ENCODE measurements at places on chromosomes 13 and 19.

GRCh38 chr13:27194895-27195764, 23.5 kb upstream of the USP12 start:
- no peak for DNase-seq

DNA sequence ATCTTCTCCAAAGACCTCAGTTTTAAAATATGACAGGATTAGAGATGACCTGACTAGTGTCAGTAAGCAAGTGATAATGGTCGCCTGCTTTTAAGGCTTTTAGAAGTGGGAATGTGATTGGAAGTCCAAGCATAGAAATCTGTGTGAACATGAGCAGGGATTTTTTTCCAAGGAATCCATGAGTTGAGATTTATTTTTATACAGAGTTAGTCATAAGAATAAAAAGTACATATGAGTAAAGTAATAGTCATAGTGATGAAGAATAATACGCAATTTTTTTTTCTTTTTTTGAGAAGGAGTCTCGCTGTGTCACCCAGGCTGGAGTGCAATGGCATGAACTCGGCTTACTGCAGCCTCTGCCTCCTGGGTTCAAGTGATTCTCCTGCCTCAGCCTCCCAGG, 1.6 kb downstream of the ZNF546 start:
- DNase-seq, result no peak

DNA sequence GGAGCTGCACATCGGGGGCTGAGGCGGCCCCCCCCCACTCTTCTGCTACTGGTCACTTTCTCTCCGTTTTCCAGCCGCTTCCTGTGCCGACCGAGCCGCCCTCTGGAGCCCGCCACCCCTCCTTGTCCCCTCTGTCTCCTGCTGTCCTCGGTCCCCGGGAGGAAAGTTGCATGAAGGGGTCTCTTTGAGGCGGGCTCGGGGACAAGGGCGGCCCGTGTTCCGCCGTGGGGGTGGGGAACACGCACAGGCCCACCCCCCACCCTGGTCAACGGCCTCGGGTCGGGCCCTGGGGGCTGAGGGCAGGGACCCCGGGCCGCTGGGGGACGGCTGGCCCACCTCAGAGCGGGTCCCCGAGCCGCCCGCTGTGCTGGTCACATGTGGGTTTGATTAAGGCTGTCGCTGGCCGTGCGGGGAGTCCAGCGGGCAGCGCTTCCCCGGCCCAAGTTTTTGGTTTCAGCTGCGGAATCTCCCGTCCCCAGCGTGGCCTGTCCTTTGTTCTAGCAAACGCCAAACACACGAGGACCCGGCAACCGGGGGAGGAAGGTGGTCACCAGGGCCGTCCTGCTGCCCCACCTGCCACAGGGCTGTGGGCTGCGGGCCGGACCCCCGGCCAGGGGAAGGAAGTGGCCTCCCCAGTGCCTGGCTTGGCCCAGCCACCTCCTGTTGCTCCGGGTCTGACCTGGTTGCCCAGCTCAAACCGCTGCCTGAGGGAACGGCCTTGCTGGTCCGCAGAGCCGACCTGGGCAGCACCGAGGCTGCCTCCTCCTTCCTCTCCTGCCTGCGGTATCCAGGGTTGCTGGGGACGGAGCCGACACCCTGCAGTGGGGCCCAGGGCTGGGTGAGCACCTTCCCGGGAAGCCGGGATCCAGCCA, 1.9 kb downstream of the EFNA2 start:
- DNase-seq, result no peak

DNA sequence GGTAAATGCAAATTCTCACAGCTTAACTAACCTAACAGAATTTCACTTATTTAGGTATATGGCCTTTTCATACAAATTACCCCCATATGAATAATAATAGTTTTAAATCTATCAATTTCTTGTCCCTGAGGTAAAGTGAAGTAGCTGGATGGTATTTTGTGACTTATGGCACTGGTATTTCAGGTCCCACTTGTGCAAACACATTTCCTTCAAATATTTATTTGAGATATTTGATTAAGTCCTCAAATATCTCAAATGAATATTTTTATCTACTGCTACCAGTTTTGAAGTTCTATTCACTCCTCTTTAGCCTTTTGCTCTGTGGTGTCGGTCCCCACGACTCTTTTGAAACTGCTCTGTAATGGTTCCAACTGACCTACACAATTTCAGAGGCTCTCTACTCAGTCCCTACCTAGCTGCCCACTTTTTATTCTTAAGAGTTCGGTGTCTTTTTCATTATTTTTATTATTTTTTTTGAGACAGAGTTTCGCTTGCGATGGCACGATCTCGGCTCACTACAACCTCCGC, 59.6 kb upstream of the ZDHHC20 start:
- no peak for DNase-seq

DNA sequence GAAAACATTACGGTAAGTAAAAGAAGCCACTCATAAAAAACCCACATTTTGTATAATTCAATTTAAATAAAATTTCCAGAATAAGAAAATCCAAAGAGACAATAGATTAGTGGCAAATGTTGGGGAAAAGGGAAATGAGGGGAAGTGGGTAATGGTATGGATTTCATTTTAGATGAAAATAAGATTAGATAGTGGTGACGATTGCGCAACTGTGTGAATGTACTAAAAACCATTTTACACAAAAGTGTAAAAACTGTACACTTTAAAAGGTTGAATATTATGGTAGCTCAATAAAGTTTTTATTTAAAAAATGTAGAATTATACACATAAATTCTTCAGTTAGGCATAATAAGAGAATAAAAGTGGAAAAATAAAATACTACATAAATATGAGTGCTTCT, 3.7 kb downstream of the MBD3L1 start:
- DNase-seq, result no peak

GRCh38 chr19:45677351-45678230, 9.6 kb downstream of the GIPR start:
- peak; percentile 53 for DNase-seq

- no peak for DNase-seq
Measured at GRCh38 chr19:1858412-1859081, 4.8 kb downstream of the KLF16 start.

- DNase-seq, result no peak
Measured at GRCh38 chr19:19131989-19132388, 6.3 kb downstream of the TMEM161A start.

- no peak for DNase-seq
Measured at GRCh38 chr13:39099231-39099630, 61.0 kb downstream of the NHLRC3 start.

- peak; percentile 78 for DNase-seq
Measured at GRCh38 chr13:27375686-27376326, 48.6 kb upstream of the GTF3A start.

- DNase-seq, result no peak
Measured at GRCh38 chr13:107234319-107235073, 666.6 kb upstream of the ARGLU1 start.

DNA sequence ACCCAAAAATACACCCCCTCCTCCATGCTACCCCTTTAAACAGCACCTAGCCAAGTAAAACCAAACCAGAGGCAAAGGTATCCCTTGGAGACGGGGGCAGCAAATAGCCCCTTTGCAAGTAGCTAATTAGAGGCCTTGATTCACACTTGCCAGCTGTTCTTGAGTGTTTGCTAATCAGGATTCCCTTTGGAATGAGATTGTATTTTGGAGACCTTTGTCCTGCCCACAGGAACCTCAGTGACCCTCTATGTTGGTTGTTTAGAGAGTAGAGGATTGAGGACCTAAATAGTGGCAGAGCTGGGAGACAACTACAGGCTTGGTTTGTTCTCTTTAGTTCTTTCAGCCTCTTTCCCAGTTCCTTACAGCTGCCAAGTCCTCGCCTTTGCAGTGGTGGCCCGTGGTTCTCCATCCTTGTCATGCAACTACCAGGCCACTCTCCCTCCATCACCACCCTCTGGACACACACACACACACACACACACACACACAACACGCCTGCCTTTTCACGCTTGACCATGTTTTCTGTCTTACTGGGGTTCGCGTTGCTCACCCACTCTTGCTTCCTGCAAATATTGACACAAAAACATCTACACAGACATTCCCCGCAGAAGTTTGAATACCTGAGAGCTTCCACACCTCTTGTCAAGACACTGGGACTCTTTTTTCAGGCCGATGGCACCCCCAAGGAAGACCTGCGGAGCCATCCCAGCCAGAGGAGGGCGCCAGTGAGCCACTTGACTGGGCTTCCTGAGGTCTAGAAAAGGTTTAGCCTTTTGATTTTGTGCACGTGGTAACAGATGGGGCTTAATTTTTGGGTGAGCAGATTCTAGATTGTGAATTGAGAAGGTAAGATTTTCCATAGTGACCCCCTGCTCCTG, 80.0 kb upstream of the GPR183 start:
- DNase-seq, result peak; percentile 39

DNA sequence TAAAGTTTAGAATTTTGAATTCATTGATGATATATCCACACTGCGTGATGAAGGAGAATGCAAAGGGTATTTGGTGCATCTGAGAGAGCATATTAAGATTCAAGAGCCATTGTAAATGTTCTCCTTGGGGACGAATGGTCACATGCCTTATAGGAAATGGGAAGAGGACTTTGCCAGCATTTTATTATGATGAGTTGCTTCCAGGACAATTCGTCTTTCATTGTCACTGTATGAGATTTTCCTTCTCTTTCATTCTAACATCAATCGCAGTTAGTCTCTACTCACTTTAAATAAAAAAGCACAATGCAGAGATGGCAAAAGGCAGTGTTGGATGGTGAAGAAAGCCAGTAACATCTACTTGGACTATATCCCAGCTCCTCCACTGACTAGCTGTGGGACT, 21.4 kb downstream of the WDFY2 start:
- no peak for DNase-seq

DNA sequence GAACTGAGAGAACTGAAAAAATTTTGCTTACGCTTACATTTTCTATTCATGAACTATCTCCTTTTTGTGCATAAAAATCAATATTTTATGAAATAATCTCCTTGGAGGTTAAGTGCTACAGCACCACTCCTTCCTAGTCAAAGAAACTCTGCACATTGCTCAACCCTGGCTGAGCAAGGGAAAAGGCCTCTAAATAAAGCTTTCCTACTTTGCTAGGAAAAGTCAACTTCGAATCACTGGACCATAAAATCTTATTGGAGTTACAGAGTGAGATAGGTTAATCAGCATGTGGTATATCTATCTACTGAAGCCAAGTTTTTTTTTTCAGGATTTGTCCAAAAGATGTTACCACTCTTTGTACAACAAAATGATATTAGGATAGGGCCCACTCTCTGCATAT, 57.5 kb upstream of the HMGB1 start:
- no peak for DNase-seq

- DNase-seq, result no peak
Measured at GRCh38 chr13:99376132-99376531, 68.9 kb upstream of the GPR183 start.

- no peak for DNase-seq
Measured at GRCh38 chr13:29801737-29802305, 48.6 kb downstream of the UBL3 start.

- no peak for DNase-seq
Measured at GRCh38 chr19:47330466-47330869, 1.5 kb upstream of the C5AR2 start.

DNA sequence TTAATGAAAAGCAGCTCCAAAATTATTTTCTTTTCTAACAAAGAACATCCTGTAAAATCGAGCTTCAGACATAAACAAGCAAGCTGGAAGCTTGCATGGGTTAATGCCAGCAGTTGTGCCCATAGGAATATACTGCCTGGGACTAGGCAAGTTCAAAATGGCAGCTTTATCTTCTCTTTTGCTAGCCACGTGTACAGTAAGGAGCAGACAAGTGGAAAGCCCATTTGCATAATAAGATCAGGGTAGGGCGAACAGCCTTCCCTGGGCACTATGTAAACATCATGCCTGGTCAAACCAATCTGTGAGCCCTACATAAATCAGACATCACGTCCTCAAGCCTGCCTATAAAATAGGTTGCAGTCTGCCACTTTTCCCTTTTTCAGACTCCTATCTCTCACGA, 489.7 kb downstream of the RFC3 start:
- no peak for DNase-seq

- DNase-seq, result no peak
Measured at GRCh38 chr19:46489445-46490272, 6.0 kb downstream of the PNMA8B start.

- no peak for DNase-seq
Measured at GRCh38 chr19:39698535-39698934, 5.7 kb upstream of the LGALS14 start.

DNA sequence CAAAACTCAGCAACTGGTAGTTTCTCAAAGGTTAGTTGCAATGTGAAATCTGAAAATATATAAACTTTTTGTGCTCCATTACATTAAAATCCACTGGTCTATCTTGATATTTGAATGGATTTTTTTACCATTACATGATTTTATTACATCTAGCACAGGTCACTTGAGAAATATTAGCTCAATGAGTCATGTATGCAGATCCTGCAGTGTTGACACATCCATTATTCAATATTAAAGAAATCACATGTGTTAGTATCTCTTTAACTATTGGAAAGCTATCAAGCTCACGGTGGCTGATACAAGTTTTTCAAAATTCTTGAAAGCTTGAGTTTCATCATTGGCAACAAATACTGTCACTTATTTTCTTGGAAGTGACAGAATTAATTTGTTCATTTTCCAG, 373.9 kb upstream of the TSHZ3 start:
- no peak for DNase-seq

DNA sequence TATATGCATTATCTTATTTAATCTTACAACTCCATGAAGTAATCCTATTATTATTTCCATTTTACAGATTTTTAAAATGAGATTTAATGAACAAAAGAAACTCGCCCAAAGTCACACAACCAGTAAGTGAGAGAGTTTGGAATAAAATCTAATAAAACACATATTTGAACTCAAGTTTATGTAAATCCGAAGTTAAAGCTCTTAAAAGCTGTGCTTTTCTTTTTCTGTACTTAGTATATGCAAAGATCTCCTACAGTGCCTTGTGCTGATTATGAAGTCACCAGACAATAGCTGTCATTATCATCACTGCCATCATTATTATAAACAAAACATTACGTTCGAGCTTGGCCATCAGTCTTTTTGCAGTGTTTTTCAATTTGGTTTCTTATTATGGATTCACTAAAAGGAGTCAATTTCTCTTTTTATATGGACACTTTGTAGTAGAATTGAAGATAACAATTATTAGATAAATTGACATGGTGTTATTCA, 29.7 kb upstream of the ENOX1 start:
- no peak for DNase-seq

DNA sequence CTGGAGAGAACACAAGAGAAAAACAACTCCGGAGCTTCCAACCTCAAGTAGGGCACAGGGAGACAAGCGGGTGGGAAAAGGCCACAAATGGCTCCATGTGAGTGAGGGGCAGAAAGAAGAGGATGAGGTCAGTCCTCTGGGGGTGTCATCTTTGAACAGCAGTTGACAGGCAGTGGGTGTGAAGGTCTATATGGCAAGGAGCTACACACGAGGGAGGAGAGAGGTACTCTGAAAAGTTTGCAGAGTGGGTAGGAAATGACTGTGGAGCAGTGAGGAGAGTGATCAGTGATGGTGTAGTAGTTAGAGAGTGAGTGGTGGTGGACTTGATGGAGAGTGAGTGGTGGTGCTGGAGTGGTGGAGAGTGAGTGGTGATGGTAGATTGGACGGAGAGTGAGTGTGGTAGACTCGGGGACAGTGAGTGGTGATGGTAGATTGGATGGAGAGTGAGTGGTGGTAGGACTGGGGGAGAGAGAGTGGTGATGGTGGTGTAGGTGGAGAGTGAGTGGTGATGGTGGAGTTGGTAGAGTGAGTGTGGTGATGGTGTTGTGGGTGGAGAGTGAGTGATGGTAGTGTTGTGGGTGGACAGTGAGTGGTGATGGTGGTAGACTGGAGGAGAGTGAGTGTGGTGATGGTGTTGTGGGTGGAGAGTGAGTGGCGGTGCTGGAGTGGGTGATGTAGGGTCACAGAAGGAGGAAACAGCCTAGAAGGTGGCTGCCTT, 4.0 kb downstream of the TFDP1 start:
- no peak for DNase-seq

GRCh38 chr19:4370418-4371041, 27.2 kb downstream of the MPND start:
- DNase-seq, result no peak

- DNase-seq, result no peak
Measured at GRCh38 chr19:39906820-39907611, 27.4 kb downstream of the FCGBP start.
